ENCODE measurements at places on chromosomes 13 and 19.

DNA sequence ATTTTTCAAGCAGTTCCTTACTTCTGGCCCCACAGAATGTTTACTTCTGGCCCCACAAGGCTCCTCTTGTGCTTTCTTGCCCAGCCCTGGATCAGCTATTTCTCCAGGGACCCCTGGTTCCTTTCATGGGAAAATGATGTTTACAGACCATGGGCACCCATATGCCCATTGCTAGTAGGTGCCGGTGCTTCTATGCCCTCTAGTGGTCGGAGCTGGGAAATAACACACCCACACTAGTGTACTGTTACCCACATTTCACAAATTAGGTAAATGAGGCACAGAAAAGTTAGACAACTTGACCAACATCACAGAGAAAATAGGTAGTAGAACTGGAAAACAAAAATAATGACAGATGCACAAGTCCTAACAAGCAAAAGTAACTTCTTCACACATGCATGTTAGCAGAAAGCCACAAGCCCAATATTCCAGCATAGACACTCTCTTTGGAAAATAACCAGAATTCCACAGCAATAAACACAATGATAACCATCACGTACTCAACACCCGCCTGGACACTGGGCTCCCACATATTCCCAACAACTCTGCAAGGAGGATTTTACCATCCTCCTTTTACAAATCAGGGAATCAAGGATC is 1.3 kb upstream of the CEACAM6 start:
- peak; percentile 71 for DNase-seq

- DNase-seq = peak; percentile 79
Measured at GRCh38 chr19:48398375-48399235, 5.1 kb downstream of the GRIN2D start.

GRCh38 chr19:17532116-17532515 is 20.7 kb downstream of the PGLS start:
- no peak for DNase-seq

DNA sequence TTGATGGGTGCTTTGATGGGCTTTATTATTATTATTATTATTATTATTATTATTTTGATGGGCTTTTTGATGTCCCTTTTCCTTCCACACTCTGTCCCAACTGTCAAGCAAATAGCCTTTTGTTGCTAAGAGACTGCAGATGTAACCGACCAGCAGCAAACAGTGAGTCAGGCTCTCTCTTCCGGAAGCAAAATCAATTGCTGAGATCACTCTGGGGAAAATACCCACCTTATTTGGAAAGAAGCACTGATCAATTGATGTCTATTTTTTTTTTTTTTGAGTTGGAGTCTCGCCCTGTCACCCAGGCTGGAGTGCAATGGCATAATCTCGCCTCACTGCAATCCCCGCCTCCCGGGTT is 2.9 kb downstream of the LDLR start:
- DNase-seq = peak; percentile 21

DNA sequence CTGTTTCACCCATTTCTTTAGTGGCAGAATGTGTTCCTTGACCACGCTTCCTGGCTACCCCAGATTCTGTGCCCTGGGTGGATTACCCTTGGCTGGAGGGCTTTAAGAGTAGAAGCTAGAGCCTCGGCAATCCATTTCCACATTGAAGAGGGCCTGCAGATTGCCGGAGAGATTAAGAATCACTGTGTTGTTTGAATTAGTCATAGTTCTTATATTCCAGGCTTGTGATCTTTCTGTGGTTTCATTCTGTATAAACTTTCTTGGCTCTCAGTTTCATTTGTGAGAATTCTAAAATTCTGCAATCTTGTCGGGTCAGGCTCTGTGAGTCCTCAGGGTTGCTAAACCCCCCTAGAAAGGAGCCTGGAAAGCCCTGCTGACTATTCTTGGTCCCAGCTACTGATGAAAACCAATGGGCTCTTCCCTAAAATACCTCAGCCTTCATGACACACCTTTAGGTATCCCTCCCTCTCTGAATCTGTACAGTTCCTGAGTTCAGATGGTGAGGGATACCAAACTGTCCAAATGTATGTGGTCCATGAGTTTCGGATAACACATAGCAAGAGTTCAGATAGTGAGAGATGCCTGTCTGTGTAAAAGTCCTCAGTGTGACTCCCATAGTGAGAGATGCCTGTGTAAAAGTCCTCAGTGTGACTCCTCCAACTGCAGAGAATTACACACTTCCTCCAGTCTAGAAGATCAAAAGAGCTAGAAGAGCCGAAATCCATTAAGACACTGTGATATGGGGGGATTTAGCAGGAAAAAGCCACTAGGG is 4.3 kb downstream of the PHF11 start:
- DNase-seq = no peak

DNA sequence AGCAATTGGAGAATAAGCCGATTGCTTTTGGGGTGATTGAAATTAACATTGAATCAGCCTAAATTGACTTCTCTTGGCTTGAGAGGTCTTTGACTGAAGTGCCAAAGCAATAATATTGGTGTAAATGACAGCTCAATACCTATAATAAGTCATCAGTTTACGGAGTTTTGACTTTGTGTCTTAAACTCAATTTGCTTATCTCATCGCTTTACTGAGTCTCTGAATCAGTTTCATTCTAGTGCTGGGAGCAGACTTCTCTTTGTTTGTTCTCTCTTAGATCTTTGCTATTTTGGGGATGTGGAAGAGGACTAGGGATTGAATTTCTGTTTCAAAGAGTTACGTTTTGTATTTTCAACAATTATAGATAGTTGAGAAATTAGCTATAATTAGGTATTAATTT is 7.1 kb downstream of the RFC3 start:
- DNase-seq = no peak

GRCh38 chr13:59680429-59681024 is 483.2 kb downstream of the DIAPH3 start:
- DNase-seq = no peak

DNA sequence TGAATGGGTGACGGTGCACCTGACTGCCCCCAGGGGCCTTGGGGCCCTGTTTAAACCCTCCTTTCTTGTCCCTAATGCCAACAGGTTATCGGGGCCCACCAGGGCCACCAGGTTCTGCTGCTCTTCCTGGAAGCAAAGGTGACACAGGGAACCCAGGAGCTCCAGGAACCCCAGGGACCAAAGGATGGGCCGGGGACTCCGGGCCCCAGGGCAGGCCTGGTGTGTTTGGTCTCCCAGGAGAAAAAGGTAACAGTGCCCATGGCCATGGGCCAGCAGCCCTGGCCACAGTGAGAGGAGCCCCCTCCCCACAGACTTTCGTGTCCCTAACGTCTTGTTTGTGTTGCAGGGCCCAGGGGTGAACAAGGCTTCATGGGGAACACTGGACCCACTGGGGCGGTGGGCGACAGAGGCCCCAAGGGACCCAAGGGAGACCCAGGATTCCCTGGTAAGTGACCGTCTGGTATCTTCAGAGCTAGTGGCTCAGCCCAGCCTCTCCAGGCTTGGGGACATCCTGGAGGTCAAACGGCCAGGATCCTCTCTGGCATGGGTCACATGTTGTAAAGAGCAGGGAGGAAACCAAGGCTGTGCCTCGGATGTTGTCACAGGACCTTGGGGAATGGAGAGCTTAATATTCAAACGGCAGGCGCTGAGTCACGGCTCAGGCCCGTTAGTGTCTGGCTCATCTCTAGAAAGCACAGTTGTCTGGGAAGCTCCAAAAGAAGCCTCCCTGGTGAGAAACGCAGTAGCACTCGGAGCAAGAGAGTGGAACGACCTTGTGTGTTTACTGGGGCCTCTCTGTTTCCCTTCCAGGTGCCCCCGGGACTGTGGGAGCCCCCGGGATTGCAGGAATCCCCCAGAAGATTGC is 58.3 kb downstream of the RAB20 start:
- no peak for DNase-seq

Data from stimulated activated CD4-positive, alpha-beta T cell treated with anti-CD3 and anti-CD28 coated beads, Interleukin-1b, Interleukin-23, amount 100 ng/mL, for 4 hours (primary cell).